ENCODE measurements at places on chromosomes 11 and 22. TPM values are rescaled to one million over a fixed set of nuclear protein-coding genes. Genes with fewer than 3 reads are reported as not detected.

The CD3D gene
- total RNA-seq = not detected

The MB gene
- not detected for total RNA-seq

The C22orf39 gene
- 17.4 TPM for total RNA-seq

The NRIP3 gene
- 12.4 TPM for total RNA-seq

The OSBP gene
- total RNA-seq = 17.0 TPM

The SERPING1 gene
- 157 TPM for total RNA-seq

The MPPED2 gene
- total RNA-seq = not detected

The ARL14EP gene
- 19.7 TPM for total RNA-seq

The SLC22A12 gene
- total RNA-seq = not detected

The NXPE4 gene
- not detected for total RNA-seq

The HTATIP2 gene
- total RNA-seq = 83.6 TPM

The TREH gene
- not detected for total RNA-seq

The PATE2 gene
- total RNA-seq = not detected

The OR8D4 gene
- total RNA-seq = not detected

The GP1BB gene
- total RNA-seq = 3.0 TPM

The HBB gene
- not detected for total RNA-seq

The LDHAL6A gene
- total RNA-seq = not detected

The TRIM48 gene
- not detected for total RNA-seq

The CCDC116 gene
- total RNA-seq = not detected

Data from myometrial cell (primary cell).